ENCODE measurements at places on chromosomes 1 and 21.
A peak's percentile ranks its signal among the peaks of the same experiment; 100 is the strongest.

DNA sequence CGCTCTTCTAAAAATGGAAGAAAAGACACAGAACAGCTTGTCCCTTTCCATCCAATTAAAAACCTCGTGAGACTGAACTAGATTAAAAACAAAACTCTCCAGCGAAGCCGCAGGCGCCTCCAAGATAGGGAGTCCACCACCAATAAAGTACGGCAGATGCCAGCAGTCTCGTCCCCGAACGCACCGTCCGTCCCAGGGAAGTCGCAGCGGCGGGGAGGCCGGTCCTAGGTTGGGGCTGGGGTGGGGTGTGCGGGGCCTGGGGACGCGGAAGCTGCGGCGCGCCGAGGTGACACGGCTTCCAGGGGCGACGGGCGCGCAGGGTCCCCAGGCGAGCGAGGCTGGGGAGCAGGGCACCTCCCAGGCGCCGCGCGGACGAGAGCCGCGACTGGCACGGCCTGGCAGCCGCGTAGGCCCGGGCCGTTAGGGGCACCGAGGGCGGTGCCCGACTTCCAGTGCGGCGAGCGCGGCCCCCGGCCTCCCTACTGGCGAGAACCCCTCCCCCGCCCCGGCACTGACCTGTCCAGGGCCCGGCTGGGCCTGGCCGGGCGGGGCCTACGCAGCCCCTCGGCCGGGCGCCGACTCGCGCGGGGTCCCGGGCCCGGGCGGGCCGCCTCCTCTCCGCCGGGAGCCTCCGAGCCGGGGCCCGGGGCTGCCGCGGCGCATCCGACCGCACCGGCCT lies 28.3 kb upstream of the A3GALT2 start:
- DNase-seq: no peak

- DNase-seq: no peak
Observed at GRCh38 chr1:180301135-180301742, 71.2 kb downstream of the LHX4 start.

DNA sequence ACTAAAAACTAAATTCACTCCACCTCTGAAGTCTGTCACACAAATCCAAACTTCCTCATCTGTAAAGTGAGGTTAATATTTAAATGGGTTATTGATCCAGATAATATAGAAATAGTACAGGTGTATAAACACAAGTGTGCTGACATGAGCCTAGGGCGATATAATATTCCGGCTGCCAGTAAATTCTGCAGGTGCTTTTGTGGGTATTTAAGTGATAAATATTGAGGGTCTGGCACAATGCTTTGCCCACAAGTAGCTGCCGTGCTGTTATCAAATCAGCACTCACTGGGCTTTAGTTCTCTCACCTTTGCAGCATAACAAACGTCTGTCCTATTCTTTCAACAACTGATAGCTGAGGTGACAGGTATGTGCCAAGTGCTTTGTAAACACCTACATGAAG lies 7.6 kb downstream of the PABPC4 start:
- DNase-seq: no peak

DNA sequence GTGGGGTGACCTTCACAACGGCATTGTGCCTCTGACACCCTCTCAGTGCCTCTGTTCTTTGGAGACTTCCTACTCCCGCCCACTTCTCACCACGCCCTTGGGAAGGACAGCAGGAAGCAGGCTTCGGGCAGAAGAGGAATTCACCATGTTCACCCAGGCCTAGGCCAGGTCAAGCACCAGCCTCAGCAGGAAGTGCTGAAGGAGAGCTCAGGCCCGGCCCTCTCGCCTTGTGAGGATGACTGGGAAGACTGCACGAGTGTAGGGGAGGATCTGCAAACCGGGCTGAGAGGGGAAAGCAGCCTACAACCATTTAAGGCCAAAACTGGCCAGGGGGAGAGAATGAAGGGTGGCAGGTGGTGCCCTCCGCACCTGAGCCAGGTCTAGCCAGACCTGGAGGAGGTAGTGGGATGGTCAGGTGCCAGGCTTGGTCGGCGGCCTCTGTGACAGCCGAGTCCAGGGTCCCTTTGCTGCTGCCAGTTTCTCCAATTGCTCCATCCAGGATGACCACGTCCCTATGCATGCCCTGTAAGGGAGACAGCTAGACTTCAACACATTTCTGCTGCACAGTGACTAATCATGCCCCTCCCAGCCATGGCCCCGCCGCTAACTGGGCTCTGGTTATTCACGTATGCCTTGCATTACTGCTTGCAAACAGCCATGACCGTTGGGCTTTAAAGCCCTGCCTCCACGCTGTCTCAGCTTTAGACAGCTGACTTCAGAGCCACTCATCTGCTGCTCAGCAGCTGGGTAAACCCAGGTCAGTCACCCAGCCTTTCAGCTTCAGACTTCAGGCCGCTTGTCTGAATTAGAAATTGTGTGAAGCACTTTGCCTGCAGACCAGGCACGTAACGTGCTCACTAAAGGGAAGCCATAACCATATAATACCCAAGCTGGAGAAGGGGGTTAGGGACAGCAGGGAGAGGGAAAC lies 8.9 kb downstream of the MRTO4 start:
- no peak for DNase-seq

- DNase-seq: no peak
Observed at GRCh38 chr1:74952786-74953185, 181.4 kb upstream of the LHX8 start.

DNA sequence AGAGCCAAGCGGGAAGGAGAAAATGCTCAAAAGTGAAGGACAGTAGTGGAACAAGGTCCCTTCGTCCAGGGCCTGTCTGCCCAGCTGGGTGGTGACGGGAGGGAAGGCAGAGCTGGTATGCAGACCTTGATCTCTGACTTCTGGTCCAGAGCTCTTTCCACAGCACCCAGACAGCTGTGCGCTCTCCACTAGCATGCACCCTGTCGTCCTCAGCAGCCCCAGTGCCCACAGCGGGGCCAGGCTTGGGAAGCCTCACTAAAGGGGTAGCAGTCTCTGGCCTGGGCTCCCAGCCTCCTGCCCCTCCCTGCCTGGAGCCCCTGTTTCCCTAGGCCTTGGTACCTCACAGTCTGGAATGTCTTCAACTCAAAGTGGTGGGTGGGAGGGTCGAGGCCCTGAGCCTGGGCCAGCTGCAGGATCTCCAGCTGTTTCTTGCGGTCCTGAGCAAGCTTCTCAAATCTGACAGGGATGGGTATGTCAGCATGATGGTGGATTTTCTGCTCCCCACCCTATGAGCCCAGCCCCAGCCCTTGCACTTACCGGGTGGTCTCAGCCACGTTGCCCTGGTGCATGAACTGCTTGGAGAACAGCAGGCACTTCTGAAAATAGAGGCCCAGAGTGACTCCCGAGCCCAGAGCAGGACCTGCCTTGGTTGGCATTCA lies 10.0 kb downstream of the CC2D1B start:
- no peak for DNase-seq

DNA sequence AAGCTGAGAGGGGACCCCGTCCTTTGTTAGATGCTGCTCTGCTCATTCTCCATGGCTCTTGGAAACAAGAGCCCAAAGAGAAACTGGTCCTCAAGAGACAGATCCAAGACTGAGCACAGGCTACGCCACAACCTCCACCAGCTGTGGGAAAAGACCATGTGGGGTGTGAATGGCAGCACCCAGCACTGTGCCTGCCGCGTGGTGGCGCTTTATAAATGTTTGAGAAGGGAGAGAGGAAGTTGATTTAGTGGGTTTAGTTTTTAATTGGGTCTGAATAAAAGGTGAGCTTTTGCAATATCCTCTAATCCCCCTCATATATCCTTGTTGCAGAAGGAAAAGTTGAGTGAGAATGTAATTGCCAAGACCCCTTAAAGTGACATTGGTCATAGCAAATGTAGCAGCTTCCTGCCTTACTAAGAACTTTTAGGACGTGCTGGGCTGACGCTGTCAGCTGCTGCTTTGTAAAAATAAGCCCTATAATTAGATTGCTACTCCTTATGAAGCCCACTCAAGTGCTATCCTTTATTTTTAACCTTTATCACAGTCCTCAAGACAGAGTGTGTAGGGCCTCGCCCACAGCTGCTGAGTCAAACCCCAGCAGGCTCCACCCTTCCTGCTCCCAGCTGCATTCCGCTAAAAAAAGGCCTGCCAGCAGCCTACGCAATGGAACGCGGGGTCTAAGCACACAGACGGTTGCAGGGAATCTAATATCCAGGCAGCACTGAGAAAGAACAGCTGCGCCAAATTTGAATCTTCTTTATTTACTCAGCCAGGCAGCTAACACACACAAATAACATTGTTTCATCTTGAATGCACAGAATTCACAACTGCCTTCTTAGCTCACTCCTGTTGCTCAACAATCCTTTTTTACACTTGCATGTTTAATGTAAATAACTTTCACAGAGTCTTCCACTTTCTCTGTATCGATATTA lies 47.4 kb upstream of the PRDX6 start:
- DNase-seq: peak; percentile 67

- no peak for DNase-seq
Observed at GRCh38 chr21:16968436-16968835, 544.4 kb upstream of the CXADR start.

GRCh38 chr1:43947874-43948437 lies 1.2 kb downstream of the IPO13 start:
- DNase-seq: no peak

DNA sequence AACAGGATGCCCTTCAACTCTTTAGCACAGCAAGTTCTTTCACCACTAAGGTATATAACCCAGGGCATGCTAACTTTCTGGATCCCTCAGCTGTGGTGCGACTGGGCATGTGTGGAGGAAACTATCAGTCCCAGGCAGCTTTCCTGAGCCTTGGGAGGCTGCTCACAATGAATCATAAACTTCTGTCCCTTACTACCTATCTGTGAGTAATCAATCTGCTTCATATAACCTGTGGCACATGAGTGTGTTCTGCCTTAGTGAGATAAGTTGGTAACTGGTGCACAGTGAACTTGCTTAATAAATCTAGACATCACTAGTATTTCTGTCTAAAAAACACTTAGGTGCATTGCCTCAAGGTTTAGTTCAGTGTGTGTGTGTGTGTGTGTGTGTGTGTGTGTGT lies 158.0 kb downstream of the GPATCH2 start:
- DNase-seq: no peak

DNA sequence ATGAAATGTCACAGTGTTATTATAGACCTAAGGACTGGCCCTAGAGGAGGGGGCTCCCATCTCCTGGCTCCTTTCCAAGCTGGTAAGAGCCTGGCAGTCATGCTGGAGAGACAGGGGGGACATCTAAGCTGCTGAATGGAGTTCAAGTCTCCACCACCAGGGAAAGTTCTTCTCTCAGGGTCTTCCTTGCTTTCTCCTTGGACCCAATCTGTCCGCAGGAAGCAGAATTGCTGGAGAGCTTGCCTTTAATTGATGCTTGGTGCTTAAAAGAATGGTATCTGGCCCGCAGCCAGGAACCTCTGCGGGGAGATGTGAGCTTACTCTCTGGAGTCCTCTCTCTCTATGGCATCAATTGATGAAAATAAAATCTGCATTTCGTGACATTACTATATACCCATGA lies 25.1 kb downstream of the IRF2BP2 start:
- DNase-seq: no peak

DNA sequence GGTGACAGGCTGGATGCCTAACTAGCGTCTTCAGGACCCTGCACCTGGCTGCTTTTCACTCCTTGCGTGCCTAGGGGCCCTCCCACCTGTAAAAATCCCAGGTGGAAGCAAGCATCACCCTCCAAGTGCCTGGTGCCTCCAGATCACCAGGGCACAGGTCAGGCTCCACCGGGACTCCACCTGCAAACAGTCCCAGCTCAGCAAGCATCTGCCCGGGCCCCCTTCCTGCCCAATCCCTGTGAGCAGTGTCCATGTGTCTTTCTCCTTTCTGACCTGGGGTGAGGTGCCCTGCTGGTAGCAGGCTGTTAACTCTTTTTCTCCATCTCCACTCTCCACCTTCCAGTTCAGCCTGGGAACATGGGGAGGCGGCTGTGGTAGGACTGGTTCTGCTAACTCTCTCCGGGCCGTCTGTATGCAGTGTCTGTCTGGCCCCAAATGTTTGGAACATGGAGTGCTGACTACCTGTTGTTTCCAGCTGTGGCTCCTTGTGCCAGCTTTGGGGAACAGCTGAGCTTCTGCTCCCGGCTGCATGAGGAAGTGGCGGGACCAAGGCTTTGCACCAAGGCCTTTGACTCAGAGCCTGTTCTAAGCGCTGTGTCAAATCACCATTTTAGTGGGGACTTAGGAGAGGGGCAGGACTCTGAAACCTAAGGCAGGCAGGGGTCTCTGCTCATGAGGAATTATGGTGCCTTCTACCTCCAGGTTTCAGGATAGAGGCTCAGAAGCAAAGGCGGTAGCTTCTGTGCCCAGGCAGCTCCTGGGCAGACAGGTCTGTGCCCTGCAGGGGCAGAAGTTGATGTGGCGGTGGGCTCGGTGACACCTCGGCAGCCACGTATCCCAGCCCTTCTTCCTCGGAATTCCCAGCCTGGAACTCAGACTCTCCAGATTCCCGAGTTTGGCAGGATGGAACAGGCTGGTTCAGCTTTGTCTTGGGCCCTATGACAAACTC lies 5.5 kb downstream of the GPR137B start:
- DNase-seq: no peak

DNA sequence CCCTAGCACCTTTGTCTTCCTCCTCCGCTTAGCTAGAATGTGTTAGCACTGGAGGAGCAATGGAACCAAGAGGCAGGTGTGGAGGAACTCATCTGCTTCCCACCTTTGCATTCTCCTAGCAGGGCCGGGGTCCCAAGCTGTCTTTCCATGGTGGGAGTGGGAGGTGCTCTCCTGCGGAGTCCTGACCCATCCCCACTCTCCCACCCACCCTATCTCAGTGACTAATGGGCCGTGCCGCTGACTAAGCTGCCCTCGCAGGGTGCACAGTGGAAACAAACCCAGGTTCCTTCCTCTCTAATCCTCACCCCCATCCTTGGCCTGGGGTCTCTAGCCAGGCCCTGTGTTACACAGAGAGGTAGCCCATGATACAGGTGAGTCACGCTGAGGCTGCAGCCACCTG lies 177.5 kb downstream of the HIVEP3 start:
- no peak for DNase-seq

DNA sequence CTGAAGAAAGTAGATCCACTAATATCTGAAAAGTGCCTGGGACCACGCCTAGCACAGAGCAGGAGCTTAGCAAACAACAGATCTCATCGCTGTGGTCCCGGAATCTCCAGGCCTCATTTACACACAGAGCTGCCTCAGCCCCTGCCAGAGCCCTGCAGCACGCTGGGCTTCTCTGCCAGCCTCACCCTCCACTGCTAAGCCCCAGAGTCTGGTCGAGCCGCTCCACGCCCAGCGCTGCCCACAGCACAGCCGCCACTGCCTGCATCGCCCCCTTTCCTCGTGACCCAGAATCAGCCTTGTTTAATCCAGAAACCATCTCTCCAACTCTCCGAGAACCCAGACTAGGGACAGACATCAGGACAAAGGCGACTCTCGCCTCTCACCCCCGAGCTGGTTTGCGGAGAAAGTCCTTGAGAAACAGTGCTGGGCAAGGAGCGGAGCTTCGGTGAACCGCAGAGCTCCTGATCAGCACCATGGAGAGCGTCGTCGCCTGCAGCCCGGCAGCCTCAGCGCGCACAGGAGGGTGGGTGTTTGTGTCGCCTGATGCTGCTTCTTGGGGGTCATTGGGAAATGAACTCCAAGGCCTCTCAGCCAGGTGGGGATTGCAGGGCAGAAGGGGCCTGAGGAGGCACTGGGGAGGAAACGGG lies 145.1 kb downstream of the NPHP4 start:
- peak; percentile 61 for DNase-seq

GRCh38 chr1:55245781-55246180 lies 30.6 kb upstream of the USP24 start:
- DNase-seq: no peak

- DNase-seq: no peak
Observed at GRCh38 chr1:37392051-37392450, 82.3 kb upstream of the ZC3H12A start.

- DNase-seq: peak; percentile 44
Observed at GRCh38 chr1:176628775-176629174, 165.8 kb downstream of the PAPPA2 start.

- DNase-seq: no peak
Observed at GRCh38 chr1:116504308-116505156, 66.3 kb downstream of the CD58 start.

GRCh38 chr1:159925719-159926078 lies 392 bp upstream of the TAGLN2 start:
- no peak for DNase-seq
